ENCODE measurements at places on chromosomes 5 and 9.

DNA sequence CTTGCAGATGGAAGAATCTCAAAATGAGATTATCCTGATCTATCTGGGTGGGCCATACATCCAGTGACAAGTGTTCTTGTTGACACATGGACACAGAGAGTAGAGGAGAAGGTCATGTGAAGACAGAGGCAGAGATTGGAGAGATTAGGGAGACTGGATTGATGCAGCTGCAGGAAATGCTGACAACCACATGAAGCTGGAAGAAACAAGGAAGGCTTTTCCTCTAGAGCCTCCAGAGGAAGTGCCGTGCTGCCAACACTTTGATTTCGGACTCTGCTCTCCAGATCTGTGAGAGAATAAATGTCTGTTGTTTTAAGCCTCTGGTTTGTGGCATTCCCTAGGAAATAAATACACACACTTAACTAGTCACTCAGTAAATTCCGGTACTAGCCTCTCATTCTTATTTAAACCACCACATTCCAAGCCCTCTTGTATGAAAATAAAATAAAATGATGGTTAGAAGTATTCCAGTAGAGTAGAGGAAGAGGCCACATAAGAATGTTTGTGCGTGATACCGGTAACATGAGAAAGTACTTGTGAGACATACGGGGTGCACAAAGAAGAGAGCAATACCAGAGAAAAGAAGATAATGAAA is 110.9 kb upstream of the DMAC1 start:
- no peak for DNase-seq

DNA sequence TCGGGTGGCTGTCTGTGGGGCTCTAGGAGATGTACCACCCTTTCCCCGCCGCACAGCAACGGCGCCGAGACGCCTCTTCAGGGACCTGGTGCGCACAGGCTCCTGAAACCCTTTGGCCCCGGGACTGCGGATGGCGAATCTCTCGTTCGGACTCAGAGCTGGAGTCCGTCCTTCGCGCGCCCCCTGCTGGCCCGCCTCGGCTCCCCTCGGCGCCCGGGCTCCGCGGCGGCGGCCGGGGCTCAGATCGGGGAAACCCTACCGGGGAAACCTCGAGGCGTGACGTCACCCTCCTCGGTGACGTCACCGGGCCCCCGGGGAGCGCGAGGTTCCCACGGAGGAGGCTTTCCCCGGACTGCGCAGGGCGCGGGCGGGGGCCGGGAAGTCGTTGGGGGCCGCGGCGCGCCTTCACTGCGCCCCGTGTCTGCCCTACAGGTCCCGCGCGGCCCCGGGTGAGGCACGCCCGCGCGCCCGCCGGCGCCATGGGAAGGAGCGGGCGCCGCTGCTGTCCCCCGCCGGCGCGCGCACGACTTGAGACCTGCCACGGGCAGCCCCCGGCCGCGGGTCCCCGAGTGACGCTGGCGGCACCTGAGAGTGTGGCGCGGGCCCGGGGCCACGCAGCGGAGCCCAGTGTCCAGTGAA is 7.9 kb downstream of the PRR7 start:
- peak; percentile 96 for DNase-seq

- peak; percentile 17 for DNase-seq
Measured at GRCh38 chr9:6302417-6302816, 25.8 kb upstream of the TPD52L3 start.

GRCh38 chr9:121566481-121567465 is 67.1 kb upstream of the GGTA1 start:
- DNase-seq: no peak

GRCh38 chr5:73093943-73094342 is 26.4 kb upstream of the TMEM171 start:
- DNase-seq: peak; percentile 62

DNA sequence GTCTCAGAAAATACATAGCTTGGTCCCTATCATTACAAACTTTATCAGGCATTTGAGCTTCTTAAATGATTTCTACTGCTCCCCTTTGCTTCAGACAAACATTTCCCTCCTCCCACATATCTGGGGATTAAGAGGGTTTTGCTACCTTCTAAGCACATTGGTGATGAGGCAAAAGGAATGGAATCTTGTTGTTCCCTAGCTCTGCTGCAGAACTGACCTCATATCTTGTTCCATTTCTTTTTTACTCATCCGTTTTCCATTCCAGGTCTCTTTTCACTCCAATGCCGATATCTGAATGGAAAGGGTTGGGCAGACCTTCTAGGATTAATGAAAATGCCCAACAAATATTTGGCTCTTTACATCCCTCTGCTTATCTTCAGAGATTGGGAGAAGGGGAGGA is 444.6 kb downstream of the ZNF608 start:
- DNase-seq: no peak

DNA sequence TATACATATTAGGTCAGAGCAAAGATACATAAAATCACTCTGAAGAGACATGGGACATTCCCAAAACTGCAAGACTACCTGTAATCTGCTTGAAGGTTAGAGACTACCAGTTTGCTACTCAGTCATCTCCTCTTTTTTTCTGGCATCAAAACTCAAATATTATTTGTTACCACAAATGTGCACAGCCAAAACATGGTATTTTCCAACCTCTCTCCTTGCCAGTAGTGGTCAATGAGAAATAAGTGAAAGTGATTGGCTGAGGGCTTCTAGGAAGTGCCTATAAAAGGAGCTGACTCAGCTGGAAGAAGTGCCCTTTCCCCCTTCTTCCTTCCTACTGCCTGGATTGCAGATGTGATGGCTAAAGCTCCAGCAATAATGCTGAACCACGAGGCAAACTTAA is 13.8 kb downstream of the GZMK start:
- DNase-seq: no peak

- DNase-seq: no peak
Measured at GRCh38 chr9:32587901-32588300, 14.9 kb upstream of the NDUFB6 start.

GRCh38 chr5:59180515-59180914 is 597.6 kb downstream of the RAB3C start:
- DNase-seq: no peak

- DNase-seq: peak; percentile 45
Measured at GRCh38 chr5:115262321-115263077, at the start of gene PGGT1B. Gene PGGT1B (minus strand): TSS chr5:115262877. CDS start chr5:115262851, 26 bp downstream.

DNA sequence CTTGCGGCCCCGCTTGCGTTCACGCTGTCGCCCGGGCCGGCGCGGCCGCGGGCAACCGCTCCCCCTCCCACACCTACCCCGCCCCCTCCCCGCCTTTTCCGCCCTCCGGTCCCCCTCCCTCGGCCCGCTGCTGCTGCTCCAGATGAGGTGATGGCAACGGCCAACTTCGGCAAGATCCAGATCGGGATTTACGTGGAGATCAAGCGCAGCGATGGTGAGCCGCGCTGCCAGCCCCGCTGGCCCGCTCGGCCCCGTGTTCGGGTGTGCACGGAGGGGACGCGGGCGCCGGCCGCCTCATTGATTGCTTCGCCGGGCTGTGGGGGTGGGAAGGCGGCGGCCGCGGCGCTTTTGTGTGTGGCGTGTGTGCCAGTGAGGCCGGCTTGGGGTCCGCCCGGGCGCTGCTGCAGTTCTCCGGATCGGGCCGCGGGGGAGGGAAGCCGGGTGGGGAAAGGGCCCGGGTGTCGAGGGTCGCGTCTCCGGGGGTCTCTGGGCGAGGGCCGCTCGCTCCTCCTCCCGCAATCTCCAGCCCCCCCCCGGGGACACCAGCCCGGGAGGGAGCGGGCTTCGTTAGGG is 403 bp downstream of the KIF2A start:
- no peak for DNase-seq

DNA sequence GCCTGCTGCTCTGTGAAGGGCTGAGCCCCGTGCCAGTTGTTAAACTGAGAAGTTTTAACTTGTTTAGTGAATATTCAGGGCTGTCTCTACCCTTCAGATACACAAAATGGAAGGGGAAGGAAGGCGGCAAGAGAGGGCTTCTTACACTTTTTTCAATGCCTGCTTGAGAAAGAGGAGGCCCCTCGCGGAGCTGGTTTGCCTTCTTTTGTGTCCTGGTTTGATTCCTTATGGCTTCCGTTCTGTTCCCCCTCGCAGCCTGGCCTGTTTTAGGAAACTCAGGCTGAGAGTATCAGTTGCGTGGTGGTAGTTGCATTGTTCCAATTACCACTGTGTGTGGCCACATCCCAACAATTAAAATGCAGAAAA is 1.0 kb downstream of the FAM53C start:
- DNase-seq: peak; percentile 33

DNA sequence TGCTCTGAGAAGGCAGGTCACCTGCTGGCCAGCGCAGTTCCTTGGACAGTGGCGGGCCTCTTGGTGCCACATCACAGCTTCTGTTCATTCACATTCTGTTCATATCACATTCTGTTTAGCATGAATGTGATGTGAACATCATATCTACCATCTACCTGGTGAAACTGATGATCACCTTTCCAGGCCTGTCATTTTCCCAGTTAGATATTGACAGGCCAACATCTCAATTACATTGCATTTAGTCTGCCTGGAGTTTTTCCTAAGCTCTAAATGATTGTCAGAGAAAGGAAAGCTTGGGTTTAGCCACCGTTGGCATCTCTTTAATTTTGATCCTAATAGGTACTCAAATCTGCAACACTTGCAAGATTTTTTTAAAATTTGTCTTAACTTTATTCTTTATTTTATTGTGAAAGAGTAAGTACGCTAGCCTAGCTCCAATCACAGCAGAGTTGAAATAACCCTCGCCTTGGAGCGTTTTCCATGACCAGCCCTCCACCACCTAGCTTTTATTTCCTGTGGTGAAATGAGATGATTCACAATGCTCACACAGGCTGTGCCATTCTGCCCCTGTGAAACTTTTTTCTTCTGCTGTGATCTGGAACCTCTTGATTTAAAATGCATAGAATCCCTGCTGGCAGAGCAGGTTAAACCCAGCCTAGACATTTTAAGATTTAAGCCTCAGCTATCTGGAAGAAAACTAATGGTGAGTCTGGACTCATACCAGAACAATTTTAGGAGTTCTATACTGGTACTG is 225.0 kb downstream of the ESM1 start:
- no peak for DNase-seq

DNA sequence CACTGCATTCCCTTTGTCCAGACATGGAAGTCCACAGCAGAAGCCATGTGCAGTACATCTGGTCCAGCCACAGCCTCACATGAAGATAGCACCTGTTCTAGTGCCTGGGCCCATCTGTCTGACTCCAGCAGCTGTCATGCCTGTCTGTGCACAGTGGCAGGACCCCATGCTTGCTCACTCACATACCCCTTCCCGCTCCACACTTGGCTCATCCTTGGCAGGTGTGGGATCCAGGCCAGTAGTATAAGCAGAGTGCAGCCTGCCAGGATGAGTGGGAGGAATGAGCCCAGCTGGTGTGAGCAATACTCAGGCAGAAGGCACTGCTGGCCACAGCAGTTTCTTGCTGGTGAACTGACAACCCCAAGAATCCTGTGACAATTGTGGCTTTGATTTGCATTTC is 168.0 kb downstream of the PRDM9 start:
- no peak for DNase-seq

- no peak for DNase-seq
Measured at GRCh38 chr9:83005361-83005760, 57.6 kb downstream of the RASEF start.

- no peak for DNase-seq
Measured at GRCh38 chr9:134210908-134211810, 46.8 kb upstream of the RNU6ATAC start.

DNA sequence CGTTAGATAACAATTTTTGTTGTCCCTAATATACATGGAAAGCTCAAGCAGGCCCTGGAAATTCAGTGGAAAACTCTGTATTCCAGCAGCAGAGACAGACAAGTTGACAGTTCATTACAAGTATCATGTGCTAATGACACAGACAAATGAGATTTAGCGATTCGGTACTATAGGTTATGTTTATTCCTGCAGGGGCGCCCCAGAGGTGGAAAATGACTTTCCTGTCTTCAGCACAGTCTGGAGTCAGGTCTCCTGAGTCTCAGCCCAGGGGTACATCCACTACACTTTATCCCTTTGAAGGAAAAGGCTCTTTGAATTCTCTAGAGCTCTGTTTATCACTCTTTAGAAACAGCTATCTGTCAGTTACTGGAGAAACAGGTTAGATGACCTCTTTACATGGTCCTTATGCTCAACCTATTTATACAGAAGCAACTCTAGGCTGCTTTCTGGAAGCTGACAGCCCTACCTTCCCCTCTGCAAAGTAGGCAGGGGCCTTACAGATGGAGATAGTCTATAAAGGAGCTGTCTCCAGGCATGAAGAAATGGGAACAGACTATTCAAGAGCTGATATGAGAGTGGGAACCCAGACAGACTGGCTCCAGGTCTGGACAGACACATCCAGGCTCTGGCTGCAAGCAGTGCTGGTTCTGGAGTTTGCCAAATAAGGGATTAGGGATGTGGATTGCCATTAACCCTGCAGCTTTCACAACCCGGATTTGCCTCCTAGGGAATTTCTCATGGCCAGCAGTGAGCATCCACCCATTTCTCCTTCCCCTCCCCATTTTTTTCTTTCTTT is 7.2 kb upstream of the SLC31A2 start:
- no peak for DNase-seq

DNA sequence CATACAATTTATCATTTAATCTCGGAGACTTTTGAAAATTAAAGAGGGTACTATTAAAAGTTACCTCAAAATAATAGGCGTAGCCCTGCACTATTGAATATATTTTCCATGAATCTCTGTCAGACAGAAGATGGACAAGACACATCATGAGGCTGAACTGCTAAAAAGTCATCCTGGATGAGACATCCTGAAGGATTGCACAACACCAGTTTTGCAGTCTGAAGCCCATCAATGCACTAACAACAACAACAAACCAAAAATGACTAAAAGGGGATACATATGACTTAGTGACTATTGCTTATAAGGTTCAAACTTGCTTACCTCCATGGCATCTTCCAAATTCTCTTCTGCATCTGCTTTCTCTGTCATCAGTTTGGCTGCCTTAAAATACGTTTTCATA is 15.7 kb downstream of the LMBRD2 start:
- DNase-seq: no peak

GRCh38 chr5:171418982-171419687 is at the start of gene FGF18:
Gene FGF18 (plus strand): TSS chr5:171419647. CDS start chr5:171420200, 553 bp downstream.
- DNase-seq: peak; percentile 62

DNA sequence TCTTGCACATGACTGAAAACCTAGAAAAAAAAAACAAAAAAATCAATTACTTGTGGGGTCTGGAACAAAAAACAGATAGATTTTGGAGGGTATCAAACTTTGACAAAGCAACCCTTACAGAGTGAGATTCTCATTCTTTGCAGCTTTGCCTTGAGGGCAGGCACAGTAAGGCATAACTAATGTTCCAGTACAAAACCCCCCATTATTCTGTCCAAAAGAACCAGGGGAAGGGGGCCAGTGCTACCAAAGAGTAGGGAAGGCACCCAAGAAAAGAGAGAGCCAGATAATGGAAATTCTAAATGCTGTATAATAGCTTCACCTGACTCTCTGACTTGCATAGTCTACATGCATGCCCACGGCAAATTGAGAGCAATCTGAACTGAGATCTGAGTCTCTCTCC is 12.9 kb downstream of the POLK start:
- DNase-seq: no peak

DNA sequence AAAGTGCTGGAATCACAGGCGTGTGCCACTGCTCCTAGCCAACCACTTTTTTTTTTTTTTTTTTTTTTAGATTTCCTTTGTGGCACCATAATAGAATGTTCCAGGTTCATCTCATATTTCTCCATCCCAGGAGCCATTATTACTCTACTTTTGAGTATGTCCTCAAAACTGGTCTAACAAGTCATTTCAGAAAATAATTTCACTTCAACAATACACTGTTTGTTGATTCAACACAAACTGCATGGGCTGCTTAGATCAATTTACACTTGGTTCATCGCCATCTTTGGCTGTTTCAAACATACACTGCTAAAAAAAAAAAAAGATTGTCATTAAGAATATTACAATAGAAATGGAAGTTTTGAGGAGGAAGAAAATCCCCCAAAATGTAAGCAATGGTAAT is 57.9 kb downstream of the CSNK1A1 start:
- peak; percentile 79 for DNase-seq

GRCh38 chr9:111040494-111040893 is 2.2 kb upstream of the LPAR1 start:
- DNase-seq: no peak

Measured in PC-9 (cell line).